ENCODE measurements at places on chromosomes 5 and 9.

DNA sequence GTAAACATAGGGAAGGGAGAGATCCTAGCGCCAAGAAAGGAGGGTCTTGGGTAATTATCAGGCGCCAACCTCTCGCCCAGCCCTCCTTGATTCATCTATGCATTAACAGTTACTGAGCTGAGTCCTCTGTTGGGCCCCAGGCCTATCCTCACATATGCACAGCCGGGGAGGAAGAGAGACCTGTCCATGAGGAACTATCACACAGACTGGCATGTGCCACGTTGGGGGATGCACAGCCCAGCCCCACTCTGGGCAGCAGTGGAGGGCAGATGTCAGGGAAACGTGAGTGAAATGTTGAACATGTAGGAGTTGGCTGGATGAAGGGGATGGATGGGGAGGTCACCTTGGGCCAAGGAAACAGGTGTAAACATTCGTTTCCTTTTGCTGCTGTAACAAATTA lies 18.8 kb upstream of the ENHO start:
- DNase-seq = no peak

GRCh38 chr5:129945774-129946270 lies 41.6 kb downstream of the CHSY3 start:
- no peak for DNase-seq

GRCh38 chr9:96379461-96379860 lies 4.0 kb downstream of the SLC35D2 start:
- no peak for DNase-seq

DNA sequence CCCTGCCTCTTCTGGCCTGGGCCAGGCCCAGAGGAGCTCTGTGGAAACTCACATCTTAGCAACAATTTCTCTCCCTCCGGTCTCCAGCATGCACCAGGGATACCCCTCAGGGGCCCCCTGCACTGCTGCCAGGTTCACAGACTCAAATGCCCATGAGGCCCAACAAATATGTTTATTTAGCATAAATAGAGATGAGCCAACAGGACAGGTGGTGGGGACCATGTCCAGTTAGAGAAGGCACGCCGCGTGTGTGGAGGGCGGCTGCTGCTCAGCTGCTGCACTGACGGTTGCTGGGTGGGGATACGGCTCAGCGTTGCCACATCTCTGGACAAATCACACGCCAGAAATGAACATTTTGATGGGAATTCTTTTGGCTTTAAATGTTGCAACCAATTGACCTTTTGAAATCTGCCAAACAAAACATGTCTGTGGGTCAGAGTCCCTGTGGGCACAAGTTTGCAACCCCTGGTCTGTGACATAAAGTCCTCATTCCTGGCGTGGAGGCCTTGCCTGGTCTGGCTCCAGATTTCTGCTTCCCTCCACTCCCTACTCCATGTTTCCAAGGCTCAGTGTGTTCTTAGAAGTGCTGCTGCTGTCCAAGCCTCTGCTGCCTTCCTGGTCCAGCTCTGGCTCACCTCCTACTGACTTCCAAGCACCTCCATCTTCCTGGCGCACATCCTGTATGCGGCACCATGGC lies 88.9 kb downstream of the AMBP start:
- no peak for DNase-seq

GRCh38 chr9:116550696-116551436 lies 136.2 kb upstream of the TRIM32 start:
- DNase-seq = no peak

DNA sequence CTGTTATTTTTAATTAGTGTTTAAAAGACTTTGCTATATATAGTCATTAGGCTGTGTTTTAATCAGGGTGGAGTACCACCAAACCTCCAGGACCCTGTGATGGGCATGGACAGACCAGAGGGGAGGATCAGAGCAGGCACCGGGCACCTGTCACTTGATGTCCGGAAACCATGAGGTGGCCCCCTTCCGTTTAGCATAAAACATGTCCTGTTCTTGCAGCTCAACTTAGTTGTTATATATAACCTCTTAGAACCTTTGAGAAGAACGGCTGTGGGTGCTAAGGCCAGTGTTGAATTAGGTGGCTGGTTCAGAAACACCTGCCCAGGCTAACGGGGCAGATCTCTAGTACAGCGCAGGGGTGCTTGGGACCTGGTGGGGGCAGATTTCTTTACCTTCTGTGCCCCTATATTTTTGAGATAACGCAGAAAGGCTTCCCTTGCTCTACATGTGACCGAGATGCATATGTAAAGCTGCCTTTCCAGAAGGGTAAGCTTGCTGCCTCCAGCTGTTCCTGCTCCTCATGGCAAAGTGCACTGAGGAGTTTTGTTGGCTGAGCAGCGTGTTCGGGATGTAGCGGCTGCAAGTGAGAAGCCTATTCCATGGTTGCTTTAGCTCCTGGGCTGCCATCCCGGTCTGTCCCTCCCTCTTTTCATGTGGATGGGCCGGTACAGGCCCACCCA lies 255.5 kb downstream of the FANCC start:
- DNase-seq = peak; percentile 15

- DNase-seq = no peak
Observed at GRCh38 chr5:14341571-14342230, 198.6 kb downstream of the TRIO start.

- no peak for DNase-seq
Observed at GRCh38 chr5:3600106-3601060, 4.8 kb downstream of the IRX1 start.

GRCh38 chr5:119411361-119412278 lies 40.7 kb upstream of the HSD17B4 start:
- peak; percentile 36 for DNase-seq

DNA sequence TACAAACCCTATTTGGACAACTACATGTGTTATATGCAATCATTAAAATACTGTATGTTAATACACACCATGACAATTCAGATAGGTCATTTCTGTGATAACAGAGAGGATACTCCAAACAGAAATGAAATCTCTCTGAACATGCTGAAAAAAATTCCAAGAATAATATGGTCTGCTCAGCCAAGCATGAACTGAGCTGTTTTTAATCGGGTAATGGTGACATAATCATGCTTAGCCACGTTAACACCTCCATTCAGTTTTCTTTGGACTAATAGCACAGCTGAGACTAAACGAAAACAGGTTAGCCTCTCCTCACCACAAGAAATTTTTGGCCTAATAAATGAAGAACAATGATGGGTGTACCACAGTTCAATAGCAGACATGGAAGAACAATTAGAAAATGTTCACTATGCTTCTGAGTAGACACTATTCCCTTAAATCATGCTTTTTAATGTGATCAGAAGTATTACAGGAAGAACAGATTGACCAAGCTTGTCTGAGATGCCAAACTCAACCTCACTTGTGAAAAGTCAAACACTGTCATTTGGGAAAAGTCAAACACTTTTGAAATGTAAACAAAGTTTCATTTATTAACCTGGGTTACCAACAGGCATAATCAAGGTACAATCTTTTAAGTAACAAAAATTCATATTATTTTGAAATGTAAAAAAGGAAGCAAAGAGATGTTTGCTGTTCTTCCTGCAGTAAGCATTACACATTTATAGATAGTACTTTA lies 19.4 kb downstream of the RAB14 start:
- no peak for DNase-seq

- DNase-seq = no peak
Observed at GRCh38 chr5:112878760-112879159, 17.7 kb downstream of the SRP19 start.

DNA sequence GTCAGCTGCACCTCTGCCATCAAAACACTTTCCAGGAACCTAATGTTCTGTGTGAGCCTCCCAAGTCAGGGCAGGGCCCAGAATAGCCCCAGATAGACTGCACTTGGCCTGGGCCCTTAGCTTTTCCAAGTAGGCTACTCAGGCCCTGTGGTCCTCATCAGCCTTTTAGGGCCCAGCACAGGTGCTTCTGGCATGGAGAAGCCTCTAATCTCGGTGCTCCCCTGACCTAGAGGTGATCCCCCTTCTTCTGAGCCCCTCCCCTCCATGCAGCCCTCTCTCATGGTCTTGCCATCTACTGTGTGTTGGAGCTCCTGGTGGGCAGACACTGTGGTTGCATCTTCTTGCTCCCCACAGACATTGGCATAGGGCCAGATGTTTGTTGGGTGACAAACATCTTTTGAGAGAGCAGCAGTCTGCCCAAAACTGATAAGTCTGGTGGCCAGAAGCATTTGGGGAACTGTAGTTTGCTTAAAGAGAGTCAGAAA lies 28.1 kb downstream of the FRMPD1 start:
- DNase-seq = peak; percentile 27

DNA sequence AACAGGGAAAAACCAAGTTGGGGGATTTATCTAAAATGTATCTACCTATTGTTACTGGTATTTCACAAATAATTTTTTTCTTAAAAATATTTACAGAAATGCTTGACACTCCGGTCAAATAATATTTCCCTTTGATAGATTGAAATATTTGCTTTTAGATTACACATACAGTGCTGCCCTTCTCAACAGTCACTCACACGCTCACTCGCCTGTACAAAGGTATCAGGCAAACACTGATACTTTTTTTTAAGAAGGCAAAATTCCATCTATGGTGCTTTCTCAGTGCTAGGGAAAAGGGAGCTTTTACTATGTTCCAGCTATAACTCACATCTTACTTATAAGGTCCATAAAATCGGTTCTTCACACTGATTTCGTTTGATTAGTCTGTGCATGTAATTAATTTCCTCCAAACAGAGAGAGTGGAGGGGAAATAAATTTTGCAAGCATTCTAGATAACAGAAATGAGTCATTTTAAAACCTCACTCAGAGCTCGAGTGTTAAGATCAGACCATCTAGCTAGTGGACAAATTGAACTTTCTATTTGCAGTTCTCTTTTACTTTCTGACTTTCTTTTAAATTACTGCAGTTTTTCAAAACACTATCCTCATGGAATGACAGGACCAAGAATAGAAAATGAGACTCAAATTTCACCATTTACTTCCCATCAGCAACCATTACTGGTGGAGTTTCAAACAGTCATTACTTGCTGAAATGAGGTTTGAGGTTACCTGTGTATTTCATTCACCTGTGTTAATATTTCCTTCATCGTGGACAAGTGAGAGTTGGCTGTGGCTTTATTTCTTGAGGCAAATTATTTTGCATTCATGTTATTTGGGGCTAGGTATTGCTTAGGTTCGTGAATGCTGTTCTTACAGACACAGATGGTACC lies 273.2 kb downstream of the RAB3C start:
- no peak for DNase-seq

- no peak for DNase-seq
Observed at GRCh38 chr5:40233268-40233667, 446.4 kb upstream of the PTGER4 start.

GRCh38 chr5:158922263-158922592 lies 177.5 kb downstream of the EBF1 start:
- no peak for DNase-seq

DNA sequence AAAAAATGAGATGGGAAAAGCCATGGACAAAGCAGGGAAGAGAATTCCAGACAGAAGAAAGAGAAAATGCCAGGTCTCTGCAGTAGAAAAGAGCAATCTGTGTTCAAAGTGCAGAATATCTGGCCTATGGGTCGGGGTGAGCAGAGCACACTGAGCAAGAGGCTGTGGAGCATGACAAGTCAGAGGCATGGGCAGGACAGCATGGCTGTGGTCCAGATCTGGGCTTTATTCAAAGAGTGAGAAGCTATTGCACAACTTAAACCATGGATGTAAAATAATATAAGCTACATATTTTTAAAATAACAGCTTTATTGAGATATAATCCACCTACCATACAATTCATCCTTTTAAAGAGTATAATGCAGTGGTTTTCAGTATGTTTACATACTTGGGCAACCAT lies 133.1 kb upstream of the SPDL1 start:
- no peak for DNase-seq

GRCh38 chr5:108822211-108822947 lies 74.7 kb downstream of the FER start:
- no peak for DNase-seq

- DNase-seq = no peak
Observed at GRCh38 chr9:135165756-135166519, 78.5 kb downstream of the OLFM1 start.

DNA sequence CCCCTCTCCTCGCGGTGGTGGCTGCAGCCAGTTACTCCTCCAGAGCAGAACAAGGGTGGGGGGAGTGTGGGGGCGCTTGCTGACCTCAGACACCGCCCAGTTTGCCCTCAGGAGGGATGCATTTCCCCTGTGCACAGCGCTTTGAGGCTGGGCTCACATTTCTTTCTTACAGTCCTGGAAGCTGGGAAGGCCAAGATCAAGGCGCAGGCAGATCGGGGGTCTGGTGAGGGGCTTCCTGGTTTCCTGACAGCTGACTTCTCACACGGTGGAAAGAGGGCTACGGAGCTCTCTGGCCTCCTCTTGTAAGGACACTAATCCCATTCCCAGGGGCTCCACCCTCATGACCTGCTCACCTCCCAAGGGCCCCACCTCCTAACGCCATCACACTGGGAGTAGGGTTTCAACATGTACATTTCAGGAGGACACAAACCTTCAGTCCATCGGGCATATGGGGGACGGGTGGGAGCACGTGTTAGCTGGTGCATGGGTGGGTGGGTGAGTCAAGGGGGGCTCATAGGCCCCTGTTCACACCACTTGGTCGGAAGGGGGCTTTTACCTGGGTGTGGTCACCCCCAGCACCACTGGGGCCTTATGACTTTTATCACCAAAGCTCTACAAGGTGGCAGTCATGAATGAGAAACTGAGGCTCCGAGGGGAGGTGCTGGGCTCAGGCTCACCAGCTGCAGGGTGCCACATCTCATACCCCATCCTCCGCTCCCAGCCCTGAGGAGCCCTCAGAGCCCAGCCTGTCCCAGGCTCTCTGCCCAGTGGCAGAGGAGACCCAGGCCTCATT lies 7.7 kb upstream of the SCGB3A1 start:
- DNase-seq = no peak

GRCh38 chr5:179393078-179393477 lies 47.8 kb upstream of the ADAMTS2 start:
- DNase-seq = no peak

DNA sequence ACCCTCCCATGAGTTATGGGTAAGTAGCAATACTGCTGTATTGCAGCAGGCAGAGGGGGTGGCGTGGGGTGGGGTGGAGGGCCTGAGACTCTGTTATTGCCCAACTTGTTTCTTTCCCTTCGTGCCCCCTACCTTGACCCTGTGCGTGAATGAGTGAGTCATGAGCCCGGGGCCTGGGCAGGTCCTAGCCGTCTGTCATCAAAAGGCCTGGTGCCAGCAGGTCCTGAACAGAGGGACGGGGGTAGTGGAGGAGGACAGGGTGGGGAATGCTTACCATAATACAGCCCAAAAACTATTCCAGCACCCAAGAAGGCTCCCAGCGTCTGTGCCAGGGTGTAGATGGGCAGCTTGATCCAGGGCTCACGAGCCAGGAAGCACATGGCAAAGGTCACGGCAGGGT lies 4.3 kb downstream of the AQP3 start:
- no peak for DNase-seq

DNA sequence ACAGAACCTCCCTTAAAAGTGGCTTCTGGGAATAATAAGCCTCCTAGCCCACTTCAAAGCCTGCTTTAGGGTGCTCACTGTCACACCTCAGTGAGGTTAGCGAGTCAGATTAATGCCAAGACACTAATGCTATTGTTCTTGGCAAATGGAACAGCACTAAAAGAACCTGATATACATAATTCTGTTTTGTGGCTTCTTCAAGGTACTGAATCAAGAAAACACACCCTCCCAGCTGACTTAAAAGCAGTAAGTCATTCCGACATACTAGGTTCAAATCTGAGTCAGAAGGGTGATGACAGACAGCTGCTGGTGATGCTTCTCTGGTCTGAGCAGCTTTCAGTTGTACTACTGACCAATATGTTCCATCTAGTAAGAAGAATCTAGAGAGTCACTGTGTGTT lies 121.6 kb downstream of the OXCT1 start:
- DNase-seq = no peak
